Activated effector memory CD4-positive, alpha-beta T cell treated with anti-CD3 and anti-CD28 coated beads, Interleukin-2, amount 50 U/mL, for 16 hours (primary cell): ENCODE measurements at places on chromosomes 2 and 18.

- no peak for DNase-seq
Observed at GRCh38 chr2:119548516-119549120, 4.4 kb downstream of the CFAP221 start.

- DNase-seq: no peak
Observed at GRCh38 chr2:68796295-68796905, 61.8 kb downstream of the ARHGAP25 start.

DNA sequence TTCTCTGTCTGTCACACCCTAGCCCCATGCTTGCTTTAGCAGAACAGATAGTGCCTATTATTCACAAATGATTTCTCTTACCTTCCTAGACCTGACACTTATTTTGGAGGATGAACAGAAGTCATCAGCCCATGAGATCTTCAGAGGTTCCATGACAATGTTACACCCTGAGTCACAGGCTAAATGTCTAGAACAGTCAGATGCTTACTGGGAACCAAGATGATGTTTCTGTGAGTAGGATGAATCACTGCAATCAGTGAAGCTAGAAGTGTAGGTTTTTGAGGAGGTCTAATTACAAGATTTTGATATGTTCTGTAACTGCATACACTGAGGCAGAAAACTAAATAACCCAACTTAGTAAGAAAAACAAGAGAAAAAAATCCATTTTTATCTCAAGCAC, 123.0 kb upstream of the THUMPD2 start:
- no peak for DNase-seq

DNA sequence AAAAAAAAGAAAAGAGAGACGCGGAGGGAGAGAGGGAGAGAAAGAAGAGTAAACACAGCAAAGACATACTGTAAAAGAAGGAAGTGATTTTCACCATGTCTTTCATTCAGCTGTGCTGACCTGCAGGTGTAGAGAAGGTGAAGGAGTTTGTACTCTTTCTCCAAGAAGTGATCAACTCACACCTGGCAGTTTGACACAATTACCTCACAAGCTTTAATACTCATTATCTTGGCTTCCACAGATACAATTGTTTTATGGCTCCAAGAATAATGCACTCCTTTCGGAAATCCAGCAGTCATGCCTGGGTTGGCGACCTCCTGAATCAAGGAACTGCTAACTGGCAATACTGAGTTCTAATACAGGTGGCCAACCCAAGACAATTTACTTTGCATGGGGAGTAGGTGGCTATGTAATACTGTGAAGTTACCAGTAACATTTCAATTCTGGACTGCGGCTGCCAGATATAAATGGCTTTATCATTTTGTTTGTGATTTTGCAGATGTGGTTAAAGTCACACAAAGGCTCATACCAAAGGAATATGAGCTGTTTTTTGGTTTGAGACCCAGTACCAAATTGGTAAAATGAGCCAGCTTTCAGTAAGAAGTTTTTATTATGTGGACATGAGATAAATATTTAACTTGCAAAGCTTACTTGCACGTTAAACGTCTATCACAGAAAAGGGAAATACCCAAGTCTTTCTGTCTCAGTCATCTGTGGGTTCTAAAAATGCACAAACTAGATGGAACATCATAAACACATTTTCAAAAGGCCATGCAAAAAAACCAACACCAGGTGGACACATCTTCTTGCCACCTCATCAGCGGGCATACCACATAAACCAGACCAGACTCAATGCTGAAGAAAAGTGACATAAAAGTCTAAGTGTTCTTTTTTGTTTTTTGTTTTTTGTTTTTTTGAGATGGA, 69.3 kb downstream of the NCKAP5 start:
- no peak for DNase-seq

DNA sequence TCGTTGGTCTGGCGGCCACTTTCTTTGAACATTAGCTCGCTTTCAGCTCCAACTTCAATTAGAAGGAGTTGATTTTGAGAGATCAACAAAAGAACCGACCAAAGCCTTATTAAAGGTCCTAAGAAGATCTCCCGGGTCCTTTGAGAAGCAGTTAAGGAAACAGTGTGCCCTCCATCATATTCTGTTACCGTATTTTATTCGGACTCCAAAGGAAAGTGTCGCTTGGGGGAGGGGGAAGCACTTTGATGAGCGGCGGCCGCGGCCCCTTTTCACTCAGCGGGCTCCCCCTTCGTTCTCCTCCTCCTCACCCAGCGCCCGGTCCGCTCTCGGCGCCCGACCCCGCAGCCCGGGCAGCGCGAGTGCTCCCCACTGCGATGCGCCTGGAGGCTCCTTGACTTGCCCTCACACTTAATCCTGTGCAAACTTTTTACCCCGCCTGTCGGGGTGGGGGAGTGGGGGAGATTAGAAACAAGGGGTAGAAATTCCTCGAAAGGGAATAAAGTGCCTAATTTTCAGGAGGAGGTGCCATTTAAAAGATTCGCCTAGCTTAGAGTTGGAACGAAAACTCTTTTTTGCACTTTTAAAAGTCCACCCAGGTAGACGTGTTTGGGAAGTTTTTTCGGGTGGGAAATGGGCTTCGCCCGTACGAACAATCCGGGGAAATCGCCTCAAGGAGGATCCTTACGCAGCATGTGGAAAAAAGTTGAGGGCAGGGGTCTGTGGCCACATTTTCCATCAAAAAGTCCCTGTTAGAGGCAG, 1.2 kb upstream of the OTX1 start:
- no peak for DNase-seq

DNA sequence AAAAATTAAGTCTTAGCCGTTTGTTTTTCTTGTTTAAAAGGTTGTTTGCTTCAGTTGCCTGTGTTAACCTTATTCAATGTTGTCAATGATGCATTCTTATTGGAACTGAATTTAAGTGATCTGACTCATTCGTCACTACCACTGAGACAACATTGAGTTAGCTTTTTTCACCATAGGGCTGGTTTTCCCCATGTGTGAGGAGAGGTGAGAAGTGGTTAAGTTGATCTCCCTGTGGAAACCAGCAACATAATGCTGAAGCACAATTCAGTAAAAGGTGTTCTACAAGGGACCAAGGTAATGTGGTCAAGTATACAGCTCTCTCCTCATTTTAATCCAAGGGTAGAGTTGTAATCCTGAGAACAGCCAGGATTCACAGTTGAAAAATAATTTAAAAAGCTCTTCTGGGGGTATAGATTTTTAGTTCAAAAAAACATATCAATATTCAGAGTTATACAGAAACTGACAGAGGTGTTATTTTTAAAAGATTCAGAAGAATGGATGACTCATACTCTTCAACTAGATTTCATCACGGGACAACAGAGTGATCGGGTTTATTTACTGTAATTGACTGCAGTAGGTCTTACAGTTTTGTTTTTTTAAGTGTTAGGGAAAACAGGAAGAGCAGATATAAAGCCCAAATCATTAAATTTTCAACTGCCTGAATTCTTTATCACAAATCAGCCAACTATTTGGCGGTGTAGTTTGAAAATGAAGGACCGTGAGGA, 12.6 kb downstream of the NOP58 start:
- DNase-seq: no peak
